GM23248 (cell line): ENCODE measurements at places on chromosomes 5 and 9.

DNA sequence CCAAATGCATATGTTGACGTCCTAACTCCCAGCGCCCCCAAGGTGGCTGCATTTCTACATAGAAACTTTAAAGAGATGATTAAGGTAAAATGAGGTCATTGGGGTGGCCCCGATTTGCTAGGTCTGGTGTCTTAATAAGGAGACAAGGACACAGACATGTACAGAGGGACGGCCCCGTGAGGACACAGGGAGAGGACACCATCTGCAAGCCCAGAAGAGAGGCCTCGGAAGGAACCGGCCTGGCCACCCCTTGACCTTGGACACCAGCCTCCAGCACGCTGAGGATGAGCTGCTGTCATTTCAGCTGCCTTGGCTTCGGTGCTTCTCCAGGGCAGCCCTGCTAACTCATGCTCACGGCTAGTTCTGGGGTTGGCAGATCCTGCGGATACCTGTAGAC, 73.2 kb downstream of the MRPL36 start:
- DNase-seq, result no peak

DNA sequence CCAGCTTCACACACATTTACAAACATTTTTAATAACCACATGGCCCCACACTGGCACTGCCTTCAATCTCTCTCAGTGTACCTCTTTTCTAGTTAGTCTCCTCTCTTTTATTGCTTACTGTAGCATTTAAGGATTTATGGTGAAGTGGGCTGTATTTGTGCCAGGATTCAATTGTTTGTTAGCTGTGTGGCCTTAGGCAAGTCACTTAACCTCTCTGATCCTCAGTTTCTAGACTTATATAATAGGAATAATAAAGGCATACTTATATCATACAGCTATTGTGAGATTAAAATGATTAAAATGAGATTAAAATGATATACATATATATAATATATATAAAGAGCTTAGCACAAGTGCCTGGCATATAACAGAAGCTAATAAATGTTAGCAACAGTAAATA, 6.4 kb downstream of the SH3RF2 start:
- no peak for DNase-seq

DNA sequence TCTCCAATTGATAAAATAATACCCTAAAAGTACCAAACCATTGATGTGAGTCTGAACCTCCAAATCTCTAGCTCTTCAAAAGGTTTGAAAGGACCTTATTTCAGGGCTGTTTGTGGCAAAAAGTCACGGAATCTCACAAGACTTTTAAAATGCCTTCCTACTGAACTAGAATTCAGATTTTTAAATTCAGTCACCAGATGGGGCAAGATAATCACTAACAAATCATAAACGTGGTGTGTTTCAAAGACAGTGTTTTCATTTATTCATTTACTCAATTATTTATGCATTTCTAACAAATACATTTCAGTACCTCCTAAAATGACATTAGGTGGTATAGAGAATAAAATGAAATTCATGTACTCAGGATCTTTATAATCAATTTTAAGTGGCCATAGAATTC, 68.2 kb upstream of the SMC2 start:
- DNase-seq, result peak; percentile 25

DNA sequence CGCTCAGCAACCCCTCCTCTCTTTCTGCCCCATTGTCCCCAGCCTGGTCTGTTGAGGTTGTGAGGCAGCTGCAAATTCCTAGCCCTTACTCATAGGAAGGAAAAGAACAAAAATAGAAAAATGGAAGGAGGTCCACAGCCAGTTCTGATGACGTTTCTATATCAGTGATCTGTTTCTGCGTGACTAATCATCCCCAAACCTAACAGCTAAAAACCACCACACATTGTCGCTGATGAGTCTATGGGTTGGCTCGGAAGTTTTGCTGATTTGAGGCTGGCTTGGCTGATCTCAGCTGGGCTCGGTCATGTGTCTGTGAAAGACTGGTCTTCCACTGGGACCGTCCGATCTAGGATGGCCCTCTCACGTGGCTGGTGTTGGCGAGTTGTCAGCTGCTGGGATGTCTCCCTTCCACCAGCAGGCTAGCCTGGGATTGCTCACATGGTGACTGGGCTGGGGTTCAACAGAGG, 200.6 kb upstream of the ZNF618 start:
- DNase-seq, result peak; percentile 99

DNA sequence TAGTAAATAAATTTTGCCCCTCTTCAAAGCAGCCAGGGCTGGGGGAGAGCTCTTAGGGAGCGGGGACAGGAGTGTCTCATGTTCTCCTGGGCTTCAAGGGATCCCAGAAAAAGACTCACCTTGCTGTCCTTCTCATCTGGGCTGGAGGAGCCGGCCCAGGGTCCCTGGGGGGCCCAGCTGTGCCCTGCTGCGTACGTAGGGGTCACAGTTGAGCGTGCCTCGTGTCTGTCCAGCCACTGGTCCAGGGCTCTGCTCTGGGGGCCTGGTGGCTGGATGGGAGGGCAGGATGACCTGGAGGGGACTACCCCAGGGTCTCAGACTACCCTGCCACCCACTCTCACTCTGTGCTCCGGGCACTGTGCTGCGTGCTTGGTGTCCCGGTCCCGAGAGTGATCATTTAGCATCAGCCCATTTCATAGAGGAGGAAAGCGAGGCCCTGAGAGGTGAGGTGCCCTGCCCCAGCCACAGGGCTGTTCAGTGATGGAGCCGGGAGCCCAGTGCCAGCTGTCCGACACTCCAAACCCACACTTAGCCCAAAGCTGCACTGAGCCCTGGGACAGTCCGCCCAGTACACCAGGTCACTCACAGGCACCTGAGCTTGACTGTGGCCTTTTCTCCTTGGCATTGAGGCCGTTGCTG, 26.2 kb upstream of the TDRD7 start:
- DNase-seq, result no peak

DNA sequence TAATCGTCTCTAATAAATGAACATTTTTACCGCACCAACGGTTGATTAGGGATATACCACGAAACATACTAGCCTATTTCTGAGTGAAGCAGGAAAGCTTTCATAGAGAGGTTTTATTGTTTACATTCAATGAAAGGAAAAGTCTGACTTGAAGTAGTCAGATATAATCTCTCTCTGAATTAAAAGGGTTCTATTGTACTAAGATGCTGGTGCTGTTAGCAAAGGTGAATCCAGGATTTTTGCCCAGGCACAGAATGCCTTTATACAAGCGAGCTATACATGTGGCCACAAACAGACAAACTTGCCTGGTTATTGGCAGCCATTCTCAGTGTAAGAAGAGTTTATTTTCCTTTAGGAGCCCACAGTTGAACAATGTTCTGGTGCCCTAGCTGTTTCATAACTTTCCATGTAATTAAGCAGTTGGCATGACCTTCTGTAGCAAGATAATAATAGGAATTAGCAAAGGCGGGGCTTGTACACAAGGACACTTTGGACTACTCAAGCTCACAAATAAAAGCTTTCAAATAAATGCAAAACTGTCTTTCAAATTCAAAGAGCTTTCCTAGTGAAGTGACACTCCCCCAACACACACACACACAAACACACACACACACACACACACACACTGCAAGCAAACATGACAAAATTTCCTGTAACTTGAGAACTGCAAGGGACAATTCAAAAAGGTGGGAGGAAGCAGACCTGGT, 198.7 kb upstream of the MAP3K1 start:
- DNase-seq, result no peak

DNA sequence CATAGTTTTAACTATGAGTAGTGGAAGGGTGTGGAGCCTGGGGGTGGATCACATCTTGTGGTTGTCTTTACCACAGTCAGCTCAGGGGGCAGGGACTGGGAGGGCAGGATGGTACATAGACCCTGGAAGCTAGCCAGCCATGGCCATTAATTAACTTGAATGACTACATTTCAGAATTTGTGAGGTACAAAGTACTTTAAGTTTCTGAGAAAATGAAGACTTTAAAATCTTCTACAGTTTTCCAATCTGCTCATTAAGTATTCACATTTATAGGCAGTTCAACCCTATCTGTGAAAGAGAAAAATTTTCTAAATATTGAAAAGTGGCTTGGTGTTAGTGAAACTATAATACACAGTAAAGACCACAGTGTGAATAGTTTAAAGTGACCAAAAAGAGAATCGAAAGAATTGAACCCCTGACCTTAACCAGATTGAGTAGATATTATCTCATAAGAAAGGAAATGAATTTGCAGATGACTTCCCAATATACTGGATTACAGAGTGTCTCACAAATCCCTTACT, 234.2 kb upstream of the MEF2C start:
- DNase-seq, result peak; percentile 32

DNA sequence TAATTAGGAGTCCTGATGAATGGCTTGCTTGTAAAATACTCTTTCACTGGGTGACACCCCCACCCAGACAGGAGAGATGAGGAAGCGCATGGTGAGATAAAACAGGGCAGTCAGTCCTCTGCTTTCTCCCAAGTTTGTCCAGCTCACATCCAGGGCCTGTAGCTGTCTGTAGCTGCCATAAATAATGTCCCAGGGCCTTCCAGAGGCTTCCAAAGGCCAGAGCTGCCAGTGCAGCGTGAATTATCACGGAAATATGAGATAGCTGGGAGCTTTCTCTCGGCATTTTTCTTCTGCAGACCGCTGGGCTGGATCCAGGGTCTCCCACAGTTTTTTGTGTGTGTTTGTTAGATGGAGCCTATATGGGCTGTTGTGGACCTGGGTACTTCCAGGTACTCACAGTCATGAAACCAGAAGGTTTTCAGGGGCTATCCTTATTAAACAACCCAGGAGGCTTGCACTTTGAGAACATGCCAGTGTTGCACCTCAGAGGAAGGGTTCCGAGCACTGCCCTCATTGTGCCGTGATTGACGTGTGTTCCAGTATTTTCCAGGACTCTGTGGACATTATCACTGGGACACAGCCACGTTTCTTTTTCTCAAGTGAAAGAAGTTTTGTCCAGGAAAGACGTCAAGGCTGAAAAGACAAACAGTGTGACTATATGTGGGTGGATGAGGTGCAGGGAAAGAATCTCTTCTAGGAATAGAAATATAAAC, 117.5 kb downstream of the FGF1 start:
- peak; percentile 65 for DNase-seq

- DNase-seq, result no peak
Observed at GRCh38 chr9:135971892-135972291, 10.7 kb upstream of the UBAC1 start.

DNA sequence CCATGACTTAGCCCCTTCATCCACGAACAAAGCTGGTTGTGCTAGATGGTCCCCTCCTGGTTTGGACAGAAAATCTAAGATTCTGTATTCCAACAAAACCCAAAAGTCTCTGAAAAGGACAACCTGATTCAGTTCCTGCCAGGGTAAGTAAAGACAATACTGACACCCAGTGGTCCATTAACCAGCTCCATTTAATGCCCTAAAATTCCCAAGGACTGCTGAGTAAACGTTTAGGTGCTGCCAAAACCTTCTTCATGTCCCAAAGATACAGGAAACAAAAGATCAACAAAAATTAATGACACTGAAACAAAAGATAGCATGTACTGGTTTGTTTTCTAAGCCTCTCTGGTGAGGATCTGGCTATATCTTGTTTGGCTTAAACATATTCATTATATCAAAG, 25.3 kb upstream of the PPP1R2B start:
- peak; percentile 78 for DNase-seq

DNA sequence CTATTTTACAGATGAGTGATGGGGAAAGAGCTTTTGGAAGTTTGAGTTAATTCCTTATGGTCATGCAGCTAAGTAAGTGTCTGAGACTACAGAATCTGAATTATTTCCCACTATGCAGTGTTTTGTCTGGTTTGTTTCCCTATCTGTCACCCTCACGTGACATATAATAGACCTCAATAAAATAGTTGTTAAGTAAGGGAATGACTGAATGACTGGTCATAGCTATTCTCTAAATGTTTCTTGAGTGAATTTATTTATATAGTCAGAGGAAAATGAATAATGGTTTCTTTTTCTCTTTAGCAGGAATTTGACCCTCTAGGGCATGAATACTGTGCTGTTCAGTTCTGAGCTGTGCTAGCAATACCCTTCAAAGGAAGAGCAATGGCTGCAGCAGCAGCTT, 10.3 kb downstream of the TRIM32 start:
- peak; percentile 82 for DNase-seq

DNA sequence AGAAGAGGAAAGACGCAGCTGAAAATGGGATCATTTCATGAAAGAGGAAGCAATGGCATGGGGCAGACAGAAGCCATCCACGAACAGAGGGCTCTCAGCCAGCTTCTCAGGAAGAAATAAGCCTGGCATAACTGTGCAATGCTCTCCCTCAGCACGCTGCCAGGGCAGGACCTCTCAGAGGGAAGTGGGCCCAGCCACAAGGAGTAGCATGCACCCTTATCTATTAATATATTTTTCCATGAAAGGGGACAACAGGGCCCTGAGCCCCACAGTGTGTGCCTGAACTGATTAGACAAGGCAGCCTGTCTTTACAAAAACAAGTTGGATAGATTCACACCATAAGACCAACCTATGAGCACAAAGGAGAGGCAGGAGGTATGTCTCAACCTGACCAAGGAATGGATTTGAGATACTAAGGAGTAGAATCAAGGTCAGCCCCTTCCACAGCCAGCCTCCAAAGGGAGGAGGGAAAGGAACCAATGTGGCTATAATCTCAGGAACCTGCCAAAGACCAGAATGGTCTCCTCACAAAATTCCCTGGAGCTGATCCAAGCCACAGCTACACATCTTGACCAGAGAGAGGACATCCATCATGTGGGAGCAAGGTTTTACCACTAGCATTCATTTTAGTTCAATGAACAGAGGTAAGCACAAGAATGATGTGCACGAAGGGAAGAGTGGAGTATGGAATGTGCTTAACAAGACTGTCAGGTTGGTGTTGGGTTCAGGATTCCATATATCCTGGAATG, 154.8 kb downstream of the SIL1 start:
- no peak for DNase-seq
